ENCODE measurements at places on chromosomes 5 and 9.

- DNase-seq: no peak
Measured at GRCh38 chr9:87771316-87772006, 45.5 kb downstream of the CTSL start.

- DNase-seq: no peak
Measured at GRCh38 chr5:156201788-156202403, 125.1 kb upstream of the SGCD start.

GRCh38 chr5:1501372-1502045 lies 22.3 kb downstream of the LPCAT1 start:
- DNase-seq: no peak

GRCh38 chr5:175107028-175107588 lies 336.9 kb downstream of the DRD1 start:
- no peak for DNase-seq

DNA sequence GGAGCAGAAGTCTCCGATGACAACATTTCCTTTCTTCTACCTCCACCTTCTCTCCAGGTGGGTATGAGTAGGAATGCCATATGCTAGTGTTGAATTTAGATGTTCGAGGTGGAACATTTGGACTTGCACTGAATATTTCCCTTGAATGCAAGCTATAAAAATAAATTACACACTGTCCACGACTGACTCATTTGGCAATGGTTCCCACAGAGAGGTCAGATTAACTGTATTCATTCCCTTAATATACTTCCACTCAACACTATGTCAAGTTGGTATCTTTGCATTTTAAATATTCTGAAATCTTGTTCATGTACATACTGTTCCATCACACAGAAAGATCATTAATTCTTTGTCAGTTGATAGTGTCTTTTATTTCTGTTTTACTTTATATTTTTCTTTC lies 222.6 kb upstream of the PIK3R1 start:
- DNase-seq: no peak

DNA sequence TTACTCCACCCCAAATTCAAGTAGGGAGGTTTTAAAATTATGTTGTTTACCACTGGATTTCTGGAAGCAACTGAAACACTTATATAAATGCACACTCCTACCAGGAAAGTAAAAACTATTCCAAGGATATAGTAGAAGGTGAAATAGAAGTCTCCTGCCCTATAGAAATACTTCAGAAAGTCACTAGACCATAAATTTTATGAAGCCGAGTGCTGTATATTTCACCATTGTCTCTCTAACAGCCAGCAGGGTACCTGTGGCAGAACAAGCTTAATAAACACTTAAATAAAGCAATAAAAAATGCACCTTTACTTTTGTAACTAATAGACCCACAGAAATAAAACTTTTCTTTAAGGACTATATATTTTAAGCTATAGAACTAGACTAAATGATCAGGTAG lies 631.6 kb downstream of the PDE4D start:
- DNase-seq: no peak

DNA sequence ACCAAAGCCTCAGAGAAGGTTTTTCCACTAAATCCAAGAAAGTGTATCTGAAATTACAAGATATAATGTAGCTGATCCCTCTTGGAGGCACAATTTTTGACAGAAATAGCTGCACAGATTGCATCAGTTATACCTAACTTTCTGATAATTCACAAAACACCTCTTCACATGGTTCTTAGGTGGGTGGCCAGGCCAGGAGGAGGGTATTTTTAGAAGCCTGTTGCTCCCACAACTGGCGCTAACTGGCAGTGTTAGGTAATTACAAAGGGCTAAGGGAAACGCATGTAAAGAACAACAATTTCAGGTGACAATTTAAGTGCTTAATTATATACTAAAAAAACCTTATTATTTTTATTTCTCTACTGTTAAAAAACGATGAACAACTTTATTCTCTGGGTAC lies 247.9 kb downstream of the BNC2 start:
- no peak for DNase-seq

DNA sequence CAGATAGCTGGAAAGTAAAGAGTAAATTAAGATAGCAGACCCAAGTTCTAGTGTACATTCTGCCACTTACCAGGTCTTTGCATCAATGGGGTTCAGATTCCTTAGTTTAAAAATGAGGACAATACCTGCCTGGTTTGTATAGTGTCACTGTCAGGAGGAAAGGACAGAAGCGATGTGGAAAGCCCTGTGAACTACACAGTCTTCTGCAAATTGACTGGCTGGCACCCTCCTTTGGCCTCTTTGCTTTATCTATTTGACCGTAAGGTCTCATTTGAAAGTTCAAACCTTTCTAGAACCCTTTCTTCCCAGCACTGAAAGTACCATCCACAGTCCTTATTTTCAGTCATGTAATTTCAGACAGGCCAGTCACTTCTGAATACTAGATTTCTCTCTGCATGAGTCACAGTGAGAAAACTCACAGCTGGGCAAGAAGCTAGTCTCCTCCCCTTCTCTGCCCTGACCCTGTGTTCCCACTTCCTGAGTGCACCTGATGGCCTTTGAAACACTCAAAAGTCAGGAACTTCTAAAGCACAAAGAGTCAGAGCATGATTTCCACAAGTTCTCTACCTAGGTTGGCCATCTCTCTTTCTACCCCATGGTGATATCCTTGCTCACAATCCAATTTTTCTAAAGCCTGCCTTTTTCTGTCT lies 91.3 kb upstream of the RASEF start:
- DNase-seq: no peak

GRCh38 chr9:75814667-75815066 lies 75.8 kb upstream of the PCSK5 start:
- no peak for DNase-seq

- DNase-seq: no peak
Measured at GRCh38 chr9:77807846-77808750, 160.0 kb upstream of the GNA14 start.

GRCh38 chr5:72598401-72599064 lies 91.3 kb upstream of the ZNF366 start:
- DNase-seq: no peak

GRCh38 chr5:112283943-112284929 lies 134.8 kb downstream of the EPB41L4A start:
- no peak for DNase-seq

- no peak for DNase-seq
Measured at GRCh38 chr9:18421391-18421790, 52.6 kb upstream of the ADAMTSL1 start.

Measured in HAP-1 (cell line).